Cerebellum (tissue), 4 donors: ENCODE measurements at places on chromosomes 6 and 20.

DNA sequence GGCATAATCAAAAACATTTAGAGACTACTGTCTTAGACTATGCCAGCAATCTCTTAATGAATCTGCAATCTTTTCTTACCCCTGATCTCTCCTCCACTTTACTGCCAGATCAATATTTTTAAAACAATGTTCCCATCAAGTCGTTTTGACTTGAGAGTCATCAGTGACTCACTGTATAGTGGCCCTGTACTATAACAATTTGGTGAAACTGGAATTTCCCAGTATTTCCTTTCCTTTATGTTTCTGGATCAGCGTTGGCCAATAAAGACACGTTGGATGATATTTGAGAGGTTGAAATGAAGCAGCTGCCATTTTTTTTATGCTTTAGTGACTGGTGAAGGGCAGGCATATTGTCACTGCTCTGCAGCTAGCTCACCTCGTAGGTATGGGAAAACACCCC is 10.1 kb upstream of the SMIM13 start:
- no peak for DNase-seq

DNA sequence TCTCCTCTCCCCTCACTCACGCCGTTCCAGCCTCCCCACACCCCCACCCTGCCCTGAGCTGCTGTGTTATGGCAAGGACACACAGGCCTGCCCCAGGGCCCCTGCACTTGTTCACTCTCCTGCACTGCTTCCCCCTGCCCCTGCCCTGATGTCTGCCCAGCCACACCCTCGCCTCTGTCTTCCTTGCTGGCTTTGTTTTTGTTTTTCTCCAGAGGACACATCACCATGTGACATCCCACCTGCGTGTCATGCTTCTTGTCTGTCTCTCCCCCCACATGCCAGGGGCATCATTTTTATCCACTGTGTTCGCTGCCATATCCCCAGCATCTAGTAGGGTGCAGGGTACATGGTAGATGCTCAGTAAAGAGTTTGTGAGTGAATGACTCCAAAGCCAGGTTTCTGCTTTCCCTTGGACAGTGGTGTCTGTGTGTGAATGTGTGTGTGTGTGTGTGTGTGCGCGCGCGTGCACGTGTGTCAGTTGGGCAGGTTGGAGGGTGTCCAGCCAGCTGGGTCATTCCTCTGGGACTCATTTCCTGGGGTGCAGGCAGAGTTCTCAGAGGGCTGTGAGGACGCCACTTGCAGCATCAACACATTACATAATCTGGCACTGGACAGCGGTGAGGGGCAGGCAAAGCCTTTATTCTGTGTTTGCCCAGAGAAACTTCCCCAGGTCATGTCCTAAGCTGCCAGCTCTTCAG is 60.6 kb downstream of the STK35 start:
- DNase-seq: no peak

- DNase-seq: no peak
Observed at GRCh38 chr20:45066372-45066771, 34.6 kb downstream of the KCNS1 start.

- peak; percentile 64 for DNase-seq
Observed at GRCh38 chr6:1255636-1256365, 56.1 kb upstream of the FOXQ1 start.

DNA sequence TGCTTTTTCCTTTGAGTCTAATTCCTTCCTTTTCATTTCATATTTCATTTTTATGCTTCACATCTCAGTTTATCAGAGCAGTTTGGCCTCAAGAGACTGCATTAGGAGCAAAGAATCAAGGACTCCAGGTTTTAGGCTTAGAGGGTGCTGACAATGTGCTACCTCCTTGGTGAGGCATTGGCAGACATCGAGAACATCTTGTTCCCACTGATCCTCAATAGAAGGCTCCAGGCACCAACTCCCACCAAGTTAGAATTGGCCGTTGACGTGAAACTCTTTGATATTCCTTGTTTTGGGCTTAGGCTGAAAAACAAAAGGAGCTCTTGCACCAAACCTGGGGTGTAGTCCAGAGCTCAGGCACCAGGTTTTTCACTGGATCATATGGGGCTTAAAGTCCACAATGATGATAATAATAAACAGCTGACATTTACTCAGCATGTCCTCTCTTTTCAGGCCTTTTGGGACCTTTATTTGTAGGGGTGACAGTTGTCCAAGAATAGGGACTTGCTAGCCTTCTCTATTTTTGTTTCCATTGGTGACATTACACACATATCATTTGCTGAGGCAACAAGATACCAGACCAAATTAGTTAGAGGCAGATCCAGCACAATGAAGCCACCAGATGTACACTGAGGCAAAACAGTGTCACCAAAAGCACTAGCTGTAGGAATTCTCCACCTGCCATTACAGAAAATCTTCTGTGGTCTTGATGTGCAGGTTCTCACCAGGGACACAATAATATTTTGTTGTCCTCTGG is 81.0 kb upstream of the ENPP5 start:
- DNase-seq: no peak

- DNase-seq: no peak
Observed at GRCh38 chr6:165486183-165487137, 176.6 kb downstream of the PDE10A start.

GRCh38 chr6:157227202-157228166 is 95.8 kb downstream of the TMEM242 start:
- no peak for DNase-seq

DNA sequence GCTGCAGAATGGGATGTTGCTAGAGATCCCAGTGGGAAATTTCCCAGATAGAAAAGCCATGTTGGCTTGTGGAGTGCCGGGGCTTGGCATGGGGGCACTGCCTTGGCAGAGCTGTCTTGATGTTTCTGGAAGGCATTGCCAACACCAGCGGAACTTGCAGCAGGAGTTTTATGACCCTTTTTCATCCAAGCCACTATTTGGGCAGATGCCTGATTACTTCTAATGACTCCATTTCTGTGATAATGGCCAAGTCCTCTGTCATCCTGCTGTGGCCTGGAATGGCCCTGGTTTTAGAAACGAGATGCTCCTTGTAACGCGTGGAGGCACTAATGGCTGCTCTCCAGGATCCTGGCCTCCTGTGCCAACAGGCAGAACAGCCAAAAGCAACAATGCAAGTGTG is 229.0 kb downstream of the ZNF217 start:
- DNase-seq: peak; percentile 7

DNA sequence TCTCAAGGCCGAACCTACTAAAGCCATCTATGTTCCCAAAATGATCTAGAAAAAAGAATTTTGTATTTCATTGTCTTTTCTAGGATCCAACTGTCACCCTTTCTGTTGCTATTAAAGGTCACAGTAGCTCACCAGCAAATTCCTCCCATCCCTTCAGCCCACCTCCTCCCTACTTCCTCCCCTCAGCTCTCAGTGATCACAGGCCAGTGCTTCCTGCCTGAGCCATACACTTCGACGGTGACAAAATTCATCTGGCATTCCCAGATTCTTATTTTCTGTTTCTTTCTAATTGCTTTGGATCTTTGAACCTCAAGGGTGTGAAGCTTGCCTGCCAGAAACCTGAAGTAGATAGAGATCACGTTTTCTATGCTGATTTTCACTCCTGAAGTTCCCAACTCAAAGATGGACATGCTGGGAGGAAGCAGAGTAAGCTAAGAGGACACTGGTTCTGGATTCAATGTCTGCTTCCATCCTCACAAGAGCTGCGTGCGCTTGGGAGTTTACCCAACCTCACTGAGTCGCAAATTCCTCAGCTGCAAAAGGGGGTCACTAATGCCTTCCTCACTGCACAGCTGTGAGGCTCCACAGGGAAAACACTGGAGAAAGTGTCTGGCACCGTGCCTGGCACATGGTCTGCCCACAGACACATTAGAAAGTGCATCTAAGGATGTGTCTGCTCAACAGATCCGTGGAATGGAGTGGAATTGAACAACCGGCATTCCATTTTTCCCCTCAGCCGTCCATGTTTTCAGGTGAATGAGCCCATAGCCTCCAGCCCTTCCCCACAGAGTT is 34.5 kb downstream of the MDGA1 start:
- no peak for DNase-seq

GRCh38 chr20:38554986-38555385 is 26.0 kb upstream of the ADIG start:
- no peak for DNase-seq

- DNase-seq: no peak
Observed at GRCh38 chr6:107413966-107414645, 45.3 kb downstream of the PDSS2 start.

DNA sequence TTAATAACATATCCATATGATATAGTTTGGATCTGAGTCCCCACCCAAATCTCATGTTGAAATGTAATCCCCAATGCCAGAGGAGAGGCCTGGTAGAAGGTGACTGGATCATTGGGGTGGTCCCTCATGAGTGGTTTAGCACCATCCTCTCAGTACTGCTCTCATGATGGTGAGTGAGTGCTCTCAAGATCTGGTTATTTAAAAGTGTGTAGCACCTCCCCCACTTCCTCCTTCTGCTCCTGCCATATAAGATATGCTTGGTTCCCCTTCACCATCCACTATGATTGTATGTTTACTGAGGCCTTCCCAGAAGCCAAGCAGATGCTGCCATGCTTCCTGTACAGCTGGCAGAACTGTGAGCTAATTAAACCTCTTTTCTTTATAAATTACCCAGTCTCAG is 22.9 kb downstream of the IRF4 start:
- DNase-seq: no peak

GRCh38 chr6:118865100-118865391 is 28.9 kb upstream of the ASF1A start:
- no peak for DNase-seq

- DNase-seq: peak; percentile 27
Observed at GRCh38 chr20:24634855-24635254, 165.4 kb downstream of the SYNDIG1 start.

- DNase-seq: no peak
Observed at GRCh38 chr6:98578016-98578415, 256.4 kb upstream of the POU3F2 start.

GRCh38 chr20:59138114-59138748 is 25.4 kb upstream of the ZNF831 start:
- DNase-seq: no peak

- DNase-seq: no peak
Observed at GRCh38 chr6:31615748-31616147, 714 bp downstream of the AIF1 start.

- no peak for DNase-seq
Observed at GRCh38 chr6:105178110-105178509, 1.7 kb downstream of the POPDC3 start.
